ENCODE measurements at places on chromosomes 7 and 10. TPM values are rescaled to one million over a fixed set of nuclear protein-coding genes. Genes with fewer than 3 reads are reported as not detected.

The GHRHR gene
- not detected for total RNA-seq

The CDHR3 gene
- total RNA-seq, result 3.6 TPM

The PCGF5 gene
- total RNA-seq, result 42.3 TPM

The UNCX gene
- total RNA-seq, result not detected

The HOXA9 gene
- total RNA-seq, result not detected

The ZFYVE27 gene
- 33.9 TPM for total RNA-seq

The CYP26C1 gene
- not detected for total RNA-seq

The WASHC2C gene
- 39.9 TPM for total RNA-seq

The FAM25A gene
- total RNA-seq, result not detected

The SPDYE8 gene
- not detected for total RNA-seq

The ACHE gene
- total RNA-seq, result not detected

The WNT2 gene
- total RNA-seq, result not detected

The CALHM1 gene
- 0.25 TPM for total RNA-seq

The FRMD4A gene
- 0.05 TPM for total RNA-seq

The ZNHIT1 gene
- total RNA-seq, result 66.8 TPM

The PTPRZ1 gene
- total RNA-seq, result not detected

The CLRN3 gene
- not detected for total RNA-seq

The NEURL1 gene
- 1.5 TPM for total RNA-seq

The SEMA3C gene
- not detected for total RNA-seq

The WNT8B gene
- 0.27 TPM for total RNA-seq

The LRRC17 gene
- total RNA-seq, result 0.18 TPM

The GFRA1 gene
- not detected for total RNA-seq

The IFIT2 gene
- 5.9 TPM for total RNA-seq

The AGAP4 gene
- 22.0 TPM for total RNA-seq

The KIF5B gene
- total RNA-seq, result 69.3 TPM

The SERPINE1 gene
- total RNA-seq, result 0.27 TPM

The STOX1 gene
- 0.73 TPM for total RNA-seq

The GCK gene
- total RNA-seq, result 0.25 TPM

The LBX1 gene
- not detected for total RNA-seq

The TNKS2 gene
- 30.2 TPM for total RNA-seq

The C10orf62 gene
- not detected for total RNA-seq

The PAX4 gene
- not detected for total RNA-seq

The LFNG gene
- 86.6 TPM for total RNA-seq

The TYW1 gene
- total RNA-seq, result 19.5 TPM

The TACC2 gene
- not detected for total RNA-seq

The ASZ1 gene
- total RNA-seq, result not detected

All from T-helper 2 cell treated with Interferon-gamma antibody and Interleukin-4, amounts not matched to agents 100 ng/mL and 5 ng/mL, for 36 hours (primary cell).